ENCODE measurements at places on chromosomes 1 and 21.

DNA sequence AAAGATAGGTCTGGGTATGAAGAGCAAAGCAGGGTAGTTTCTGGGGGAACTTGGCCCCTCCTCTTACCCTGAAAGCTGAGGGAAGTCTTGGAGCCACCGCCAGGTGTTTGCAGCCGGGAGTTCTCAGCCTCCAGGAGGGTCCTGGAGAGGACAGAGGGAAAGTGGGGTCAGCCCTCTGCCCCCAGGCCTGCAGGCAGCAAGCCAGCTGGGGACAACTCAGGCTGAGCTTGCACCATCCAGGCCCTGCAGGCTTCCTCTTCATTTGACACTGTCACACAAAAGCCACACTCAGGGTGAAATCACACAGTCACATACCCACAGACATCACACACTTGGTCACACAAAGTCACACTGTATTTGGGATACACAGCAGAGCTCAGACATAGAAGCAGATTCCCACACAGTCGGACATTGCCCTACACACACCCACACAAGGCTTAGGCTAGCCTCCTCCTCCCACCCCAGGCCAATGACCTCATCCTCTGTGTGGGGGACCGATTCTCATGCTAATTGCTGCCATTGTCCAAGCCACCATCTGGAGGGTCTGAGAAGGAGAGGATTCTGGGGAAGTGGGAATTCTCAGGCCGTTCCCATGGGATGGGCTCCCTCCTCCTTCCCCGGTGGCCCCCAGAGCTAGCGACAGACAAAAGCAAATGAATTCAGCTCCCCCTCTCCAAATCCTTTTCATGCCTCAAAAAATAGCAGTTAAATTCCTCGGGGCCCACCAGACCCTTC lies 3.7 kb downstream of the NES start:
- DNase-seq: no peak

DNA sequence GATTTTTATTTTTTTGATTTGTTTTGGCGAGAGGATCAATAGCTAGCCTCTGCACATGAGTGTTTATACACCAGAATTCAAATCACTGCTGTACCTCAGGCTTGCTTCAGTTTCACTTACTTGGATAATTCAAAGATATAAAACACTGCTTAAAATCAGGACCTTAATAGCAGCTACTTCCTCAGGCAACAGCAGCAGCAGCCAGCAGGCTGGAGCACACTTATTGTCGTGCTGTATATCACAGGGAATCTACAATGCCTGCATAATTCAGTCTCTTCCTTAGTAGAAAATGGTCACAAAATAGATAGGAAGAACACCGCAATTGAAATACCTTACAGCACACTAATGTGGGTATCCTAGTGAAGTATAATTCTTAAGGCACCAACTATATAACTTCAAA lies 497.3 kb downstream of the NEGR1 start:
- DNase-seq: no peak

GRCh38 chr1:31718327-31718897 lies 14.6 kb upstream of the COL16A1 start:
- no peak for DNase-seq

DNA sequence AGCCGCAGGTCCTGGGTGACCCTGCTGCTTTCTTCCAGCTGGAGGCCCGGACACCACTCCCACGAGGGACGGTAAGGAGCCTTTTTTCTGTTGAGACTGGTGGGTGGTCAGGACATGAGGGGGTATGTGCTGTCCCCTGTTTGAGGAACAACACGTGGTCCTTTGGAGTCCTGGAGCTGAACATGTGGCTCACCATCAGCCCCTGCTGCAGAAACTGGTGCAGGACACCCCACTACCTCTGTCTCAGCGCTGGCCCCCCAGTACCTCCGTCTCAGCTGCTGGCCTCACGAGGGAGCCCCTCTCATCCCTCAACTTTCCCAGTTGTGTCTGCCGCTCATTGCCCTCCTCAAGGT lies 34.7 kb downstream of the SLC19A1 start:
- no peak for DNase-seq

GRCh38 chr1:106785176-106785575 lies 271.3 kb upstream of the PRMT6 start:
- peak; percentile 49 for DNase-seq
